ENCODE measurements at places on chromosomes 6 and 20. TPM values are rescaled to one million over a fixed set of nuclear protein-coding genes. Genes with fewer than 3 reads are reported as not detected.

The TOX2 gene
- total RNA-seq = 10.2 TPM

The XKR7 gene
- total RNA-seq = not detected

The DDX43 gene
- not detected for total RNA-seq

The SLC32A1 gene
- not detected for total RNA-seq

The TEAD3 gene
- total RNA-seq = 4.5 TPM

The PACRG gene
- total RNA-seq = not detected

The NR2E1 gene
- total RNA-seq = 0.09 TPM

The OR2J3 gene
- total RNA-seq = not detected

The ASF1A gene
- total RNA-seq = 11.3 TPM

The TRIM31 gene
- total RNA-seq = 2.1 TPM

The KIF25 gene
- total RNA-seq = not detected

The LGSN gene
- total RNA-seq = 3.5 TPM

The FOXF2 gene
- 17.7 TPM for total RNA-seq

The EYA2 gene
- total RNA-seq = 3.2 TPM

The C20orf141 gene
- total RNA-seq = not detected

The TBC1D32 gene
- total RNA-seq = 1.7 TPM

The PCSK2 gene
- not detected for total RNA-seq

The ZNF341 gene
- 4.4 TPM for total RNA-seq

The MAP7 gene
- 33.6 TPM for total RNA-seq

The CTAGE9 gene
- not detected for total RNA-seq

Data from A549 treated with CpdA at 1 μM for 4 hours (cell line).